ENCODE measurements at places on chromosomes 5 and 9.
A peak's percentile ranks its signal among the peaks of the same experiment; 100 is the strongest.

DNA sequence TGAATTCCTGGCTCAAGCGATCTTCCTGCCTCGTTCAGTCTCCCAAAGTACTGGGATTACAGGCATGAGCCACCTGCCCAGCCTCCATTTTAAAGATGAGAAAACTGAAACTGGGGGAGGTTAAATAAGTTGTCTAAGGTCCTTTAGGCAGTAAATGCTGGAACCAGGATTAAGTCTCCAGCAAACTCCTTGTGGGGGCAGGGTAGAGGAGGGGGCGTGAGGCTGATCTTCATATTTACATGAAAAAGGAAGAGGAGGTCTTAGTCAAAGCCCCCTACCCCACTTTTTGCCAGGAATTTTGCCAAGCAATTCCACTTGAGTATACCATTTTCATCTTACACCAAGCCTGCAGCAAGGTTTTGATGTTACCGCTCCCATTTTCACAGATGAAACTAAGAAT, 76.6 kb upstream of the NR4A3 start:
- no peak for DNase-seq

- no peak for DNase-seq
Measured at GRCh38 chr5:582936-583635, 29.1 kb upstream of the CEP72 start.

DNA sequence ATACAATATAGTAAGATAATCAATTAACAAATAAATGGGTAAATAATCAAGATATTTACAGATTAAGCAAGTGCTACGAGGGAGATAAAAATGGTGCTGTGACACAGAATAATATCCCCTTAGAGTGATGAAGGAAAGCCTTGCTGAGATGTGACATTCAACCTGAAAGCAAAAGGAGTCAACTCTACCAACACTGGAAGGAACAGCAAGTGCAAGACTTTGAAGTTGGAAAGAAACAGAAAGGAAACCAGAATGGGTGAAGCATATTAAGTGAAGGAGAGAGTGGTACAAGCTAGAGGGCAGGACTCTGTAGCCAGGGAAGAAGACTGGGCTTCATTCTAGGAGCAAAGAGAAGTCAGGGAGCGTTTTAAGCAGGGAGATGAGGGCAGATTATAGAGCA, 12.2 kb upstream of the MEGF9 start:
- DNase-seq = no peak

GRCh38 chr5:55159763-55160492, at the start of gene GPX8:
GPX8 (plus strand) TSS chr5:55160171; CDS start chr5:55160193, 22 bp downstream.
- no peak for DNase-seq

DNA sequence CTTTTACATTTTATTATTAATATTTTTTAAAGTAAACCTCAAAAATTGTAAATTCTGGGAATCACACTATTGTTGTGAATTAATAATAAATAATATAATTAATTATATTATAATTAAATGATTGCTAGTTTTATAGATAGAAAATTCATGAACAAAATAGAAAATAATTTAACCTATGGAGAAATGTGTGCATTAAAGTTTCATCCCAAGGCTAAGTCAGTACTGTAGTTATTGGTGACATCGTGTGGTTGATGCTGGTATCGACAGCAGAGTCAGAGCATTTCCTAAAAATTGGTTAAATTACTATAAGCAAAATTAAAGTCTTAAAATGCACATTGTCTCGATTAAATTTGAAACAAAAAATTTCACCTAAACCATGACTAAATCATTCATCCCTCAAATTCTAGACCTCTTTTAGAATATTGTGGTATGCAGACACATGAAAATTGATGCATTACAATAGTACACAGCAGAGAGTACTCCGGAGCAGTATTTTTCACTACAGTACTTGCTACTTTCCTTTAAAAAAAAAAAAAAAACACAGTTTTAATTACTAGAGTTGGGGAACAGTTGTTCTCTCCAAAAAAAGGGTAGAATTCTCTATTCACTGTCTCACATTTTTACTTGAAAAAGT, 73.9 kb downstream of the RORB start:
- peak; percentile 2 for DNase-seq

- no peak for DNase-seq
Measured at GRCh38 chr5:39469777-39470415, 45.1 kb upstream of the DAB2 start.

GRCh38 chr9:133792721-133793470, 54.7 kb upstream of the SARDH start:
- peak; percentile 44 for DNase-seq

- no peak for DNase-seq
Measured at GRCh38 chr5:145316282-145316681, 518.9 kb downstream of the PRELID2 start.
